ENCODE measurements at places on chromosomes 16 and 17. TPM values are rescaled to one million over a fixed set of nuclear protein-coding genes. Genes with fewer than 3 reads are reported as not detected.
A peak's percentile ranks its signal among the peaks of the same experiment; 100 is the strongest.

ITFG1 gene
- total RNA-seq, result 72.6 TPM

SPIRE2 gene
- 3.1 TPM for total RNA-seq

TPPP3 gene
- total RNA-seq, result 21.9 TPM

KRT39 gene
- not detected for total RNA-seq

WBP2 gene
- 117 TPM for total RNA-seq

SLFN14 gene
- total RNA-seq, result not detected

DNA sequence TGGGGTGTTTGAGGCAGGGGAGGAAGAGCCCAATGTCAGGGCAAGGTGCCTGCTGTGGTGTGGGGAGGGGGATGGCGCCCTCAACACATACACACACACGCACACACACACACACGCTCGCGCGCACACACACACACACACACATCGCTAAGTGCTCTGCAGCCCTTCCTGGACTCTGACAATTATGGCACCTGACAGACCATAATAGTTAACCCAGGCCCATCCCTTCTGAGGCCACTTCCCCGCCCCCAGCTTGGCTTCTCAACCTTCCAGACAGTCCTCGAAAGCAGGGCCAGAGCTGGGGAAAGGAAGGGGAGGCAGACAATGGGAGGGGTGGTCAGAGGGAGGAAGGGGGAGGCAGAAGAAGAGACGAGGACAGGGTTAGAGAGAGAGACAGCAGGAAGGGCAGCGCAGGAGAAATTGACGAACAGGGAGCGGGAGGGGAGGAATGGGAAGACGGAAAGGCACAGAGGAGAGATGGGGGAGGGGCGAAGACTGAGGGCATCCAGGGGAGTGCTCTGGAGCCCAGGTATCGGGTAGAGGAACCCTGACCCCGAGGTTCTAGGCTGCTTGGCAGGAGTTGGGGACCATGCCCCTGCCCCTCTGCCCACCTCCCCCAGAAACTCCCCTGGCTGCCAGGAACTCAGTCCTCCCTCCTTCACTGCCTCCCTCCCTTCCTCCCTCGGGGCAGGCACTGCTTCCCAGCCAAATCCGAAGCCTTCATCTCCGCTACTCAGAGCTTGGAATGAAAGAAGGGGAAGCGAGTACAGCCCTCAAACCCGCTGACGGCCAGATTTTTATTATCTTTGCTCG is 4.0 kb downstream of the SRCIN1 start:
- no peak for DNase-seq

- DNase-seq, result no peak
These were observed 16.9 kb upstream of the TNFRSF13B start for GRCh38 chr17:16988749-16989229.

DNA sequence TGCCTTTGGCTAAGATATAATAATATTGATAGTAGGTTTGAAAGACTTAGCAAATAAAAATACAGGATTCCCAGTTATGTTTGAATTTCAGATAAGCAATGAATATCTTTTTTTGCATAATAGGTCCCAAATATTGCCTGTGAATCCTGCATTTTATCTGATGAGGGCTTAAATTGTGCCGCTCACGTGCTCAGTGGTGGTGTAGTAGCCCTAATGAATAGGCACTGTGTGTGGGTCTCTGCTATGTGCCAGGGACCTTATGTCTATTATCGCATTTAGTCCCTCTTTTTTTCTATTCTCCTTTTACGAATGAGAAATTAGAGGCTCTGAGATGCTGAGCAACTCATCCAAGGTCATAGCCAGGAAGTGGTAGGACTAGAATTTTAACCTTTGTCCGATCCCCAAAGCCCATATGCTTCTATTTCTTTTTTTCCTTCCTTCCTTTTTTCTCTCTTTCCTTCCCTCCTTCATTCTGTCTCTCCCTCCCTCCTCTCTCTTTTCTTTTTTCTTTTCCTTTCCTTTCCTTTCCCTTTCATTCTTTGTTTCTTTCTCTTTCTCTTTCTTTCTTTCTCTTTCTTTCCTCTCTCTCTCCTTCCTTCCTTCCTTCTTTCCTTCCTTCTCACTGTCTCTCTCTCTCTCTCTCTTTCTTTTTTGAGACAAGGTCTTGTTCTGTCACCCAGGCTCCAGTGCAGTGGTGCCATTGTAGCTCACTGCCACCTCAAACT is 47.2 kb downstream of the RGS9 start:
- no peak for DNase-seq

- no peak for DNase-seq
These were observed 25.1 kb upstream of the ITGAX start for GRCh38 chr16:31329671-31330552.

DNA sequence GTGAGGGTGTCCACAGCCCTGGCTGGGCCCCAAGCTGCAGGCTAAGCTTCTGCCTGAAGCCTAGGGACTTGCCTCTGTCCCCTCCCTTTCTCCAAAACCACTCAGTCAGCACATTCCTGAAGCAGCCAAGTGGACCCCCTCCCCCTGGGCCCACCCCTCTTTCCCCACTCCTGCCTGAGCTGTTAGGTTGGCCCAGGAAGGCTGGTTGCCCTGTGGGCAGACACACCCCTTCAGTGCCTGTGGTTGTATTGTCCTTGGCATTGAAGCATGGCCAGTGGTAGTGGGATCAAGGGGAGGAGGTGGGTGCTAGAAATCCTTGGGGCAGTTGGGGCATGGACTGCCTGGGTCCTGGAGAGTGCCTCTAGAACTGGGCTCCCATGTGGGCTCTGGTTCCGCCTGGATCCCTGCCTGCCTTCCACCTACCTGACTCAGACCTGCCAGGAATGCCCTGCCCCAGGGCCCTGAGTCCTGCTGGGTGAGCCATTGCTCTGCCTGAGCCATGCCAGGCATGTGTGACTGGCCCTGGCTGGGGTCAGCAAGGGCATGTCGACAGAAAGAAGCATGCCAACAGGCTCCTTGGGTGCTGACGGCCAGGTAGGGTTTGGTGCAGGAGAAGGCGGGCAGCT is 2.1 kb downstream of the TRAF4 start:
- peak; percentile 52 for DNase-seq

GRCh38 chr16:71537643-71538042 is 11.4 kb downstream of the CHST4 start:
- DNase-seq, result peak; percentile 22

- peak; percentile 52 for DNase-seq
These were observed 662.0 kb downstream of the CDH11 start for GRCh38 chr16:64459821-64460220.

- DNase-seq, result peak; percentile 30
These were observed 83.3 kb upstream of the TNRC6C start for GRCh38 chr17:77875051-77875780.

- no peak for DNase-seq
These were observed 19.3 kb upstream of the SOX9 start for GRCh38 chr17:72101526-72101925.

DNA sequence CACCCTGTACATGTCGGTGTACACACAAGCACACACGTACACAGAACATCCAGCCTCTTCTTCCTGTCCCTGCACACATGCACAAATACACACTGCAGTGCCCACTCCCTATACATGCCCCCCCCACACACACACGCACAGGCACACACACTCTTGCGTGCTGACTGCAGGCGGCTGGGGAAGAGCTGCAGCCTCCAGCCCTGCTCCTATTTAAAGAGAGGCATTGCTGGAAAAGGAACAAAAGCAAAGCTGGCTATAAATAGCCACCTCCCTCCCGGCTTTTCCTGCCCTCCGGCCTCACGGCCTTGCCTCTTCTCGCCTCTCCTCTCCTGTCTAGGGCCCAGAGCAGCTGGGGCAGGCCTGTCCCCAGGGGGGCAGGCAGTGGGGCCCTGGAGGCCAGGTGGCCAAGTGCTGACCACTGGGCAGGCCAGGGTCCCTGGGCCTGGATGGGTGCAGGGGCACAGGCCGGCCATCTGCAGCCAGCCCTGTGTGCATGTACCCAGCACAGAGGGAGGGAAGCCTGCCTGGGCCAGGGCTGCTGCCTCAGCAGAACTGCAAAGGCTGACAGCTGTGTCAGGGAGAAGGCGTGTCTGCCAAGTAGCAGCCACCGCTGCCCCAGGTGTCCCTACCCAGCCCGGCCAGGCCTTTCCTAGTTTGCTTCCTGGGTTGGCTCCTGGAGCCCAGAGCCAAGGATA is 25.4 kb downstream of the RTN4RL1 start:
- DNase-seq, result peak; percentile 78

DNA sequence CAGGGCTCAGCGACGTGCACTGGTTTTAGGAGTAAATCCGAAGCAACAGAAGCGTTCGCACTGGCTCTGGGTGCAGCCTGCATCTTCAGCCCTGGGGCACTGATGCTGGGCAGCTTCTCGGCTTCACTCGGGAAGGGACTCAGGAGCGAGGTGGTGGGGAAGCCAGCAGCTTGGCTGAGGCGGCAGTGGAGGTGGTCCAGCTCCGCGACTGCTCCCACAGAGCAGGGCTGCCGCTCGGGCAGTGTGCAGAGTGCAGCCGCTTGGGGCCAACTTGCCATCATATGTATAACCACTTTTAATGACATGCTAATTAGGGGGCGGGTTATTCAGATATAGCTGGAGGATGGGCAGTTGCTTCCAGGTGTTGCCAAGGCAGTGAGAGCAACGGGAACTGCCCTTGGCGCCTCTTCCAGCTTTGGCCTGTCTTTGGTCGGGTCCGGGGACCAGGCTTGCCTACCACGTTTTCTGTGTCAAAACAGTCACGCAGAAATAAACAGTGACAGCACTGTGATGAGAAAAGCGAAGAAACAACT is 26.7 kb downstream of the METRNL start:
- DNase-seq, result no peak

DNA sequence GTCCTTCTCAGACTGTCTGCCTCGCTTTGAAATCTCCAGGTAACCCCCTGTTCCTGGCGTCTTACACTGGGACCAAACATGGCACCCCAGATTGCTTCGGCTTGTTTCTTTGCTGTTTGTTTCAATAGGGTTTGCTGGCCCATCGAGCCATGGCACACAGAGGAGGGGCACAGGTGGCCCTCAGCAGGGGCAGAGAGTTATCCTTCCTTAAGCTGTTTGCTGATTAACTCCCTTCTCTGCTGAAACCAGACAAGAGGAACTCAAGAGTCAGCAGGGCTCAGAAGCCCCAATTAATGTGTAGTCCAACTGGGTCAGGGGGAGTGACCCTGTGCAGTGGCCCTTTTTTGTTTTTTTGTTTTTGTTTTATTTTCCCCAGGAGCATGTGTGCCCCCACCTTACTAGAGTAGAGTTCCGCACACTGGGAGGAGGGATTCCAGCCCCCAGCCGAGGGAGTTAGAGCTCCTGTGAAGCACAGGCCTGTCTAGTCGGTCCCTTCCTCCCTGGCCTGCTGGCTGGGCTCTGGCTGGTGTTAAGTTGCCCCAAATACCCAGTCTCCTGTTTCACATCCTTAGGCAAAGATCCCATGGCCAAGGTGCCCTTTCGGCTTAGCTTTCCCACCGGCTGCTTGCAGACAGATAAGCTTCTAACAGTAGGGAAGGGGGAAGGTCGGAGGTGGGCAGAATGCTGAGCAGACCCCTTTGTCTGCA is 39.3 kb downstream of the YPEL2 start:
- DNase-seq, result no peak

GRCh38 chr16:3015865-3016521 is 2.0 kb downstream of the CLDN6 start:
- no peak for DNase-seq

DNA sequence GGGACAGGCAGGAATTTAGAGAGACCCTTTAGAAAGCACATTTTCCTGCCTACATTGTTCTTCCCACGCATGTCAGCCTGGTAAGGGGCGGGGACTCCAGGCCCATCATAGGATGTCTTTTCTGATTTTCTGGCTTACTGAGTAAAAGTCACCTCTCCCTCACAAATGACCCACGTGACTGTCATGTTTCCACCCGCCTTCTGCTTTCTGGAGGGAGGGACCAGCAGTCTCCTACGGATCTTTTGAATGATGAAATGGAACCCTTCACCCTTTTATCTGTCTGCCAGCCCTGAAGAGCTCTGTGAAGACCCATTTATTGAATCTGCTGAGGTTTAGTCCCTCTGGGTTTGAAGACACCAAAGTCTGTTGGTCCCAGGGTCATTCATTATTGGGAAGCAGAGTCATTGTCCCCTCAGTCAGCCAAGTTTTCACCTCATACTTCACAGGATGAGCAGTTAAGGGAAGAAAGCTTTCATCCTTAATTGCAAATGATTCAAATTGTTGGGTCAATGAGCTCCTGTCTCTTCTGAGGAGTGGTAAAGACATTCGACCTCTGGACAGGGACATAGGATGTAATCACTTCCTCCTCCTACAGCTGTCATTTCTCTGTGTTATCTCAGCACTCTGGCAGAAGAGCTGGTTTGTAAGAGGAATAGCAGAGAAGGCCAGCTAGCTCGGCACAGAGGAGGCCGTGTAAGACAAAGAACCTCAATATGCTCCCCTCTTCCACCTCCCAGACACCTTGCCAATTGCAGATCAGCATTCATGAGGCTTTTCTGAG is 446.1 kb downstream of the HS3ST3B1 start:
- DNase-seq, result no peak

GRCh38 chr16:51523400-51523799 is 372.3 kb upstream of the SALL1 start:
- DNase-seq, result no peak

DNA sequence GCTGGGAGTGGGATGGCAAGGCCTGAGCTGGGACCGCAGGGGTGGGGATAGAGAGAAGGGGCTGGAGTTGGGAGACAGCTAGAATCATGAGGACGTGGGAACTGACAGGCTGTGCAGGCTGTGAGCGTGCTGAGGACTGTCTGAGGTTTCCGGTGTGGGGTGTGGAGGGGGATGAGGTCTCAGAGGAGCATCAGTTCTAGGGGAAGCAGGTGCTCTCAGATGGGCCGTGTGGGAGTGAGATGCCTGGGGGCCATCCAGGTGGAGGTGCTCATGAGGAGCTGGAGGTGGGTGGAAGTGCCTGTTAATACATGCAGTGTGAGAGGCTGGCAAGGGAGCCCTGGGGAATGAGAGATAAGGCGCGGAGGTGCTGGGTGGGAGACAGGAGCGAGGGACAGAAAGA is 27.2 kb downstream of the HASPIN start:
- DNase-seq, result no peak

DNA sequence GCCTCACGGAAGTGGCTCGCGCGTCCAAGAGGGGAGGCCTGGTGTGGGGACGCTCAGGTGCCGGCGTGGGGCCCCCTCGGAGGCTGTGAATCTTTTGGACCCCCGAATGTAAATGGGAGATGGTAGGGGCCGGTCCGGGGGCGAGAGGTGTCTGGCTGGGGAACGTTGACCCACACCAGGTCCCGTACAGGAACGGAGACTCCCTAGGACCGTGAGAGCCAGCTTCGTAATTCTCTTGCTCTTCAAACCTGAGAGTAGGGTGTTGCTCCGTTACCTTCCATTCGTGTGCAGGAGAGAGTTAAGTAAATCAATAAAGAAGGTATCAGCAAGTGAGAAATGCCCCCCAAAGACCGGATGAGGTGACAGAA is 481 bp downstream of the LYRM1 start:
- DNase-seq, result no peak

GRCh38 chr17:72682605-72683004 is 409.9 kb downstream of the SLC39A11 start:
- no peak for DNase-seq

DNA sequence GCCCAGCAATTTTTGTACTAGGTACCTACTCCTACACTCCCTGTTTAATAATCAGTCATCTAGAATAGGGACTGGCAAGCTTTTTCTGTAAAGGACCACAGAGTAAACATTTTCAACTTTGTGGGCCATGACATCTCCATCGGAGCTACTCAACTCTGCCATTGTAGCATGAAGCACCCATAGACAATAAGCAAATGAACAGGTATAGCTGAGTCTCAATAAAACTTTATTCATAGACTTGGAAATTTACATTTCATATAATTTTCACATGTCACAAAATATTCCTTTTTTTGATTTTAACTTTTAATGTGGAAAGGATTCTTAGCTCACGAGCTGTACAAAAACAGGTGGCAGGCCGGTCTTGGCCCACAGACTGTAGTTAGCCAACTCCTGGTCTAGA is 345.8 kb downstream of the SOX9 start:
- no peak for DNase-seq

Data from right cardiac atrium (tissue), 5 donors.